ENCODE measurements at places on chromosomes 7 and 10.

DNA sequence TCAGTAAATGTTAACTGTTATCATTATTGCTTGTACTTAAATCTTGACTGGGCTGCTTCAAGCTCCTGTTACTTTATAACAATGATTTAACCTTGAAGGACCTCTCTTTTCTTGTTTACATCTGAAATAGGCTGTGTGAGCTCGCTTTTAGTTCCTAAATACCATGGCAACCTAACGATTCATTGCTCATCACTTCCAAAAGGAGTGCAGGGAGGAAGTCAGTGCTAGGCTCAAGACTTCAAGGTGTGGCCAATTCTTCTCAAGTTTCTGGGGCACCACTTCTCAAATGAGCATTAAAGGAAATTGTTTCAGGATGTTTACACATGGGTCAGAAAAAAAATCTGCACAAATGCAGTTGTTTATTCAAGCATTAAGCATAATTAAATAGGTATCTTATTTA, 284.2 kb downstream of the MTERF1 start:
- no peak for DNase-seq

- peak; percentile 96 for DNase-seq
Measured at GRCh38 chr7:104973909-104974415, 40.0 kb upstream of the KMT2E start.

DNA sequence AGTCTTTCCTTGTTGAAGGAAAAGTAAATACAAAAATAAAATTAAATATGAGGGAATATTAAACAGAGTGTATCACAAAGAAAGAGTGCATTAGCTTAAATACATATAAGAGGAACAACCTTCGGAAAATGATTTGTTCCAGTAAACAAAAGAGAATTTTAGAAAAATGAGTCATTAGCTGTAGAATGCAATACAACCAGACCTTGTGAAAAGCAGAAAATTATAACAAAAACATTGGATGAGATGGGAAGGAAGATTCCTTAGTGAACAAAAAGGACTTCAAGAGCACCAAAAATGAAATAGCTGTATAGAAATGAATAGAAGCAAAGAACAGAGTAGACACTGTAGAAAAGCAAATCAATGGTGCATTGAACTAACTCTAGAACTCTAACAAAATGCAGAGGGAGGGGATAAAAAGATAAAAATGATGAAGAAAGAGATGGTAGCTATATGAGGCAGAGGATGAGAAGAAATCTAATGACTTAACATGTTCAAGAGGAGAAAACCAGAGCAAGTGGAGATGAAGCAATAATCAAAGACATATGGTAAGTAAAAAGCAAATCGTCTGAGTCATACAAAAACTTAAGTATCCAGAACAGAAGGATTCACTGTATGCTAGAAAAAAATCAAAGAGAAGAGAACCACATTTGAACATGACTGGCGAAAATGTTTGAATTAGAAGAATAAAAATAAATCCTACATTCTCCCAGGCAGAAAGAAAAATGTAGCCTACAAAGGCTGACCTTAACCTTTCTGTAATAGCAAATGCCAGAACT, 190.5 kb downstream of the TMEM26 start:
- DNase-seq = peak; percentile 86

GRCh38 chr10:24834869-24835268, 111.2 kb upstream of the ARHGAP21 start:
- DNase-seq = no peak

DNA sequence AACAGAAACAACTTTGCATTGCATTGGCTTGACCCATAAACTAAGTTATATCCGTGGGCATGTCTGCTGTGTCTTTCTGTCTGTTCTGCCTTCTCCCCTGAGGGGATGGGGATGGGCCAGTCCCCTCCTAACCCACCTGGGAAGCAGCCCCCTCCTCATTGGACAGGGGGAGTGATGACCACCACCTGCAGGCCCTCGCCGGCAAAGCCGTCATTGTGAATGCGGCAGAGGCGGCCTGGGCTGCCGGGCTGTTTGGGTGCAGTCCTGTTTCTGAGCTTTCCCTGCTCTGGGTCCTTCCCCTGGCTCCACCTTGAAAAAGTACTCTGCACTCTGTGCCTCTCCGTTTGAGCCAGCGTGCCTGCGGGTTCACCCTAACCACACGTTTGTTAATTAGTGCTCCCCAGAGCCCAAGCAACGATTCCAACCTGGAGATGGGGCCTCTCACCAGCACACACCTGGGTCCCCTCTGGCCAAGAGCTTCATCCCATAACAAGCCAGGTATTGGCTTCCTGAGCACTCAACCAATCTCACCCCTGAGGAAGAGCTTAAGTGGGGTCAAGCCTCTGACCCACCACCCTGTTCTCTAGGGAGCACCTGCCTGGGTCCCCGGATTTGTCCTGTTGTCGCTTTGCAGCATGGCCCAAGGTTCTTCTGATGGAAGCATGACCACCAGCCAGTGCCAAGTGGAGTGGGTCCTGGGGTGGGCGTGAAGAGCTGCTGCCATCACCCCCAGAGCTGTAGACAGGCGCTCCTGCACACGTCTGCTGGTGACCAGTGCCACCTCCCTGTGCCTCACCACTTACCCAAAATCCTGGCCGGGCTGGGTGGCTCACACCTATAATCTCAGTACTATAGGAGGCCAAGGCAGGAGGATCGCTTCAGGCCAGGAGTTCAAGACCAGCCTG, 39.4 kb upstream of the ZMIZ2 start:
- DNase-seq = no peak

DNA sequence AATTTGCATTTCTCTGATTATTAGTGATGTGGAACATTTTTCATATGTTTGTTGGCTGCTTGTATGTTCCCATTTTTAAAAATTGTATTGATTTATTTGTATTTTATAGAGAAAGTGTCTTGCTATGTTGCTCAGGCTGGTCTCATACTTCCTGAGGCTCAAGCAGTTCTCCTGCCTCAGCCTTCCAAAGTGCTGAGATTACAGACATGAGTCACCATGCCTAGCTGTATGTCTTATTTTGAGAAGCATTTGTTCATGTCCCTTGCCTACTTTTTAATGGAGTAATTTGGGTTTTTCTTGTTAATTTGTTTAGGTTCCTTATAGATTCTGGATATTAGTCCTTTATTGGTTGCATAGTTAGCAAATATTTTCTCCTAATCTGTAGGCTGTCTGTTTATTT, 214.2 kb upstream of the KAT6B start:
- peak; percentile 52 for DNase-seq

- peak; percentile 14 for DNase-seq
Measured at GRCh38 chr10:78774999-78775711, 293.6 kb upstream of the ZMIZ1 start.

DNA sequence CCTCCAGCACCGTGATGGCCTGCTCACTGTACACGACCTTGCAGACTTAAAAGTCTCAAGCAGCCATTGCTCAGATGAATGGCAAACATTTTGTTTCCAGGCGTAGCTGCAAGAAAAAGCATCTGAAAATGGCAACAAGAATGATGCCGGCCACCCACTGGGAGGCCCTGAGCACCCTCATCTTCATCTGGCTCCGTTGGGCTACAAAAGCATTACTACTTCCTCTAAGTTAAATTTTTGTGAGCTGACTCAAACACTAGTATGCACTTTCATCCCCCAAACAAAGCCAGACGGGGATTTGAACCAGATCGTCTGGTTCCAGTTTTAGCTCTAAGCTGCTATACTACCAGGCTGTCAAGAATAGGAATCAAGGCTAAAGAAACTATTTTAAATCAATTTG, 116.6 kb upstream of the CDK1 start:
- DNase-seq = peak; percentile 12

DNA sequence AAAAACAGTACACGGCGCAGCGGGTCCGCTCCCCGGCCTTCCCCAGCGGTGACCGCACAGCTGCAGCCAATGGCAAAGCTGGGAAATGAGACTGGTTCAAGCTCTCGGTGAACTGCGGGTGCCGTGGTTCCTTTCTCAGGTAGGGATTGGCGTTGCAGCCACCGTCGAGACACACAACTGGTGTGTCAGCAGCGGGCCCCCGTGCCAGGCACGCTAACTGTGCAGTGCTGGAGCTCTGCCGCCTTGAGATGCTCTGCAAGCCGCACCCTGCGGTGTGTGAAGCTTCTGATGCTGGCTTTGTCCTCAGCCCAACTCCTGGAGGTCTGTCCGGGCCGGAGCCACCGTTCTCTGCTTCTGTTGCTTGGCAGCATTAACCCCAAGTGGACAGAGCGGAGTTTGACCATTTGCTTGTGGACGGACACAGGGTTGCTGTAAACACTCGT, 20.6 kb upstream of the NKX6-2 start:
- no peak for DNase-seq

- no peak for DNase-seq
Measured at GRCh38 chr10:83680470-83680891, 458.8 kb upstream of the GHITM start.

GRCh38 chr7:158015403-158016179, 572.0 kb downstream of the PTPRN2 start:
- no peak for DNase-seq

DNA sequence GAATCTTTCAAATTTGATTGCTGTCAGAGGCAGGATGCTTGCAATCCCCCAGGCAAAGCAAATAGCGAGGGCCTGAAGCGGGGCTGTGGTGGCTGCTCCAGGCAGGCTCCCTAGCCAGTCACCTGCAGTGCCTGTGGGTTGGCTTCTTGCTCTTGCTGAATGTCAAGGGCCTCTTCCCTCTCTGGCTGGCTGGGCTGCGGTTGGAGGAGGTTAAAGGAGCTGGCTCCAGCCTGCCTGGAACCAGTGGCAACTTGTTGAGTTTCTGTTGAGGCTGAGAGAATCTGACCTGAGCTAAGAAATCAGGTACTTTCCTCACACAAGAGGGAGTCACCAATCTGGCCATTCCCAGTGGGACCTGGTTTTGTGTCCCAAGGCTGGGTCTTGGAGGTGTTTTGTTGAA, 134.7 kb downstream of the TMEM178B start:
- no peak for DNase-seq

DNA sequence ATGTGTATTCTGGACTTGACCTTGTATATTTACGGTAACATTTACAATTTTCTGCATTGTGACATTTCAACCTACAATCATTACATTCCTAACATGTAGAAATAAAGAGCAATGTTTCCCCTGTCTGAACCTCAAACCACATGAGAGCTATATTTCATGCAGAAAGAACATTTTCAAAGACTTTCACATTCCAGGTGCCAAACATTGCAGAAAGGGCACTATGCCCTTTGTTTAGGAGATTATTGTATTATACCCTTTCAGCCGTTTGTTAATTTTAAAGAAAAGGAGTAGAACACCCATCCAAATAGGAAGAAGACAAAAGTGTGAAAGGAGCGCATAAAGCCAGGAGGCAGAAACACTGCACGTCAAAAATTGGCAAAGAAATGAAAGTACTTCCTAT, 260.4 kb downstream of the RELN start:
- no peak for DNase-seq

GRCh38 chr10:125761961-125762360, 13.7 kb downstream of the MMP21 start:
- no peak for DNase-seq

- peak; percentile 41 for DNase-seq
Measured at GRCh38 chr7:44398953-44399574, 73.7 kb upstream of the CAMK2B start.

GRCh38 chr10:86258941-86259340, 107.7 kb downstream of the GRID1 start:
- no peak for DNase-seq

GRCh38 chr10:43427166-43427825, 9.6 kb upstream of the ZNF487 start:
- no peak for DNase-seq

DNA sequence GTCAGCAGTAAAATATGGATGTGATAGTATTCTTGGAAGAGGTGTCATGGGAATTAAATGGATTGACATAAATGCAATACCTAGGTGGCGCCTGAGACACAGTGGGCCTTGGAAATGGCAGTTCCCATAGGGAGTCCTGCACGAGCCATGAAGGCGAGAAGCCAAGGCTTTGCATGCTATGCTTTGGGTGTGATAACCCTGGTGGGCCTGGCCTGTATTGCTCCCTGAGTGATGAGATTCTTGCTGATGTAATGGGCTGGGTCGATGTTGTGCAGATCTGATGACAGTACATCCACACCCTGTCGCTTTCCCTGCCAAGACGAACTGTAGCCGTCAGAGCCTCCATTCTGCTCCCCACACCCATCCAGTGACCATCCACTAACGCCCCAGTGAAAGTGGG, 46.4 kb downstream of the CREB5 start:
- peak; percentile 15 for DNase-seq

DNA sequence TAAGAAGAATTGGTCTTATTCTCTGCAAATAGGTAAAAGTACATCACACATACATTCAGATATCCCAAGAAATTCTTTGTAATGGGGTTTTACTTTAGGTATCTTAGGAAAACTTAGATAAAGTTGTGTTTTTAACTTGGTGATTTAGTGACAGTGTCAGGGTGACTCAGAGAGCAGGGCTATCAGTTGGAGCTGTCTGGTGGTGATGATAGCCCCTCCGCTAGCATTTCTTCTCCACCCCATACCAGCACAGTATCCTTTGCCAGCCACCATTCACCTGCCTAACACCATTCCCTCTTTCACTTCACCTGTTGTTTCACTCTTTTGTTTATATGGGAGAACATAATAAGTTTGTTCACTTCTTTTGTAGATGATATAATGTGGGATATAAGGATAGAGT, 30.4 kb downstream of the VPS50 start:
- no peak for DNase-seq

- DNase-seq = no peak
Measured at GRCh38 chr7:69199041-69199440, 399.2 kb upstream of the AUTS2 start.

DNA sequence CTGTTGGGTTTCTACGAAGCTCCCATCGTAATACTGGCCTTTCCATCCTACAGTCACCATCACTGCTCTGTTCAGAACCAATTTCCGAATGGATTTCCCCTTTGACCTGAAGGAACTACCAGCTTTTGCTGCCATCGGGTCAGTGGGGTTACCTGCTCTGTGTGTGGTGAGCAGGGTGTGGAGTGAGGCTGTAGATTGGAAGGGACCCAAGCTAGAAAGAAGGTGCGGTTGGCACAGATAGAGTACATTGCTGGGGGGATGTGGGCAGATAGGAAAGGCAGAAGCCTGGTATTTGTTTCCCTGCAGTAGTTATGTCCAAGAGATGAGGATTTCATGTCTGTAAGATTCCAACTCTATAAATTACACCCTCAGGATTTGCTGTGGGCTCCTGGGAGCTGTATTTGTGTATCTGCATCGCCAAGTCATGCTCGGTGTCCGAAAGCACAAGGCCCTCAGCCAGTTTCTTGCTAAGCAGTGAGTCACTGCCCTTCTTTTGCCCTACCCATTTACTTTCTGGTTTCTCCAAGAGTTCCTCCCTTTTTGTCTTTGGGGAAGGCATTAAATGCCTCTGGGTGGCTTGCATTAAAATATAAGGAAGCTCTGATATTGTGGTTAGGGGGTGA, 15.4 kb downstream of the CLCN1 start:
- DNase-seq = peak; percentile 97

- no peak for DNase-seq
Measured at GRCh38 chr10:125007436-125007835, 65.5 kb downstream of the ZRANB1 start.

GRCh38 chr7:155593461-155594162, 47.3 kb upstream of the CNPY1 start:
- no peak for DNase-seq

GRCh38 chr10:3331187-3331586, 158.6 kb upstream of the PITRM1 start:
- no peak for DNase-seq
